ENCODE measurements at places on chromosomes 1 and 21.

GRCh38 chr1:226870401-226871279 lies at the start of gene PSEN2:
Gene PSEN2, plus strand, starts transcription at chr1:226870616. Its CDS starts 11,292 bp downstream, at chr1:226881908.
- peak; percentile 51 for DNase-seq

GRCh38 chr1:190244406-190244805 lies 233.3 kb downstream of the BRINP3 start:
- no peak for DNase-seq

GRCh38 chr1:145785547-145785946 lies 38.3 kb downstream of the RNF115 start:
- DNase-seq, result no peak

DNA sequence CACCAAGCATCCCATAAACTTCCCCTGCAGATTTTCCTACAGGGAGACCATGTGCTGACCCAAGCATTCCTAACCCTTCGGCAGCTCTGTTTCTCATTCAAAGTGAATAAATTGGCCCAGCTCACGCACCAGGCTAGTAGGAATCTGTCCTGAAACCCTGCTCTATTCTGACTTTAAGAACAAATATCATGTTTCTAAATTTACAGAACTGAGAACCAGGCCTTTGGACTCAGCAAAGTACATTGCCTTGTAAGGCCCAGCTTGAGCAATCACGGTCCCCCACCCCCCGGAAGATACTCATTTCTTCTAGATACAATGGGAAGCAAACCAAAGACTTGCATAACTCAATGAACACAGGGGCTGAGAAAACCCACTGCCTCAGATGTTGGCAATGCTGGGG lies 160.1 kb upstream of the NFIA start:
- no peak for DNase-seq

GRCh38 chr1:207173396-207173795 lies 69.4 kb downstream of the C4BPA start:
- DNase-seq, result no peak

DNA sequence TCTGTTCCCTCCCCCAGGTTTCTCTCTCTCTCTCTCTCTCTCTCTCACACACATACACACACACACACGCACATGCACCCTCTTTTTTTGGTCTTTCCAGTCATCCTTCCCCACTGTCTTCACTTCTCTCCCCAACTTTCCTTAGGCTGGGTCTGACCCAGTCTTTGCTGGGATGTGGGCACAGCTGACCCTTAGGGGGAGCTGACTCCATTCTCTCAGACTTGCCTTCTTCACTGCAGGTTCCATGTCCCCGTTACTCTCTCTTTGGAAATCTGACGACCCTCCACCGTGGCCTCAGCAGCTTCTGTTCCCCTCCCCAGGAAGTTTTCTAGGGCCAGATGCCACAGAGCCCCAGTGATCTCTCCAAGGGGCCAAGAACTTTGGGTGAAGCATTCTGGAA lies 2.1 kb downstream of the DISP3 start:
- no peak for DNase-seq

DNA sequence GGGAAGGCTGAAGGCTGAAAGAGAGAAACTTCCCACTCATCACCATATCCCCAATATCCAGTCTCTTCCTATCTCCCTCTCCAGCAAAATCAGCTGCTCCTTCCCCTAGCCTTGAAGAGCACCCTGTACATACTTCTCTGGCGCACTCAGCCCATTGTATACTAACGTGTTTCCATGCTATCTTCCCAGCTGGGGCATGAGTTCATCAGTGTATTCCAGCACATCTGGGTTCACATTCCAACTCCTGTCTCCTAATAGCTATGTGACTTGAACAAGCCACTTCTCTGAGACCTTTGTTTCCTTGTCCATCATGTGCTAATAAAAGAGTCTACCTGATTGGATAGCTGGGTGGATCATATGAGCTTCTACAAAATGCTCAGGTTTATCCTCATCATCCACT lies 51.1 kb upstream of the OLIG2 start:
- no peak for DNase-seq

DNA sequence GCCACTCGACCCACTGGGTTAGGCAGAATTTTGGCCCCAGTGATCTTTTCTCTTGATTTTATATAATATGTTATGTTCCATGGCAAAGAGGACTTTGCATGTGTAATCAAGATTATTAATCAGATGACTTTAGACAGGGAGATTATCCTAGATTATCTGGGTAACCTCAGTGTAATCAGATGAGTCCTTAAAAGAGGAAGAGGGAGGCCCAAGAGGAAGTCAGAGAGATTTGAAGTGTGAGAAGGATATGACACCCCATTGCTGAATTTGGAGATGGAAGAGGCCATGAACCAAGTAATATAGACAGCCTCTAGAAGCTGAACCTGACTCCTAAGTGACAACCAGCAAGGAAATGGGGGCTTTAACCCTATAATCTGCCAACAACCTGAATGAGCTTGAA lies 117.1 kb upstream of the CSF3R start:
- no peak for DNase-seq

DNA sequence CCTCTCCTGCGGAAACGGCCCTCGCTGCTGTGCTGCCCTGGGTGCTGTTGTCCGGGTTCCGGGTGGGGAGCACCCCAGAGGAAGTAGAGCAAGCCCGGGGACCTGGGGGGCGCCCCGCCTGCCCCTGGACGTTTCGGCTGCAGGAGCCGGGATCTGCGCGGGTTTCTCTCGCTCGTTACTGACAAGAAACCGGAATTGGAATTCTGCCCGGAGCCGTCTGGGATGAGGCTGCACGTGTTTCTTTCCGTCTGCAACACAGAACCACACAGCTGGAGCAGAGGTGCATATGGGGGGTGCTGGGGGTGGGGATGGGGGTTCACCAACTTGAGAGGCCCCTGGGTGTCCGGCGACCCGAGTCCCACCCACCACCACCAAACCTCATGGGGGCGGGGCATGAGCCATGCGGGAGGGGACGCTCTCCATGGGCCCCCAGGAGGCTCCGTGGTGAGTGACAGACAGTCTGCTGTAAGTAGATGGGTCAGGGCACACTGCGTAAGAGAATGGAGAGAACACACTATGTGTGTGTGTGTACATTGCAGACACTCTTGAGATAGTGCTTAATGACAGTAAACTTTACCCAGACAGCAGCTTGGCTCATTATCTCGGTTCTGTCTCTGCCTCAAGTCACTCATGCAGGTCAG lies 261.4 kb upstream of the C1orf174 start:
- DNase-seq, result no peak

DNA sequence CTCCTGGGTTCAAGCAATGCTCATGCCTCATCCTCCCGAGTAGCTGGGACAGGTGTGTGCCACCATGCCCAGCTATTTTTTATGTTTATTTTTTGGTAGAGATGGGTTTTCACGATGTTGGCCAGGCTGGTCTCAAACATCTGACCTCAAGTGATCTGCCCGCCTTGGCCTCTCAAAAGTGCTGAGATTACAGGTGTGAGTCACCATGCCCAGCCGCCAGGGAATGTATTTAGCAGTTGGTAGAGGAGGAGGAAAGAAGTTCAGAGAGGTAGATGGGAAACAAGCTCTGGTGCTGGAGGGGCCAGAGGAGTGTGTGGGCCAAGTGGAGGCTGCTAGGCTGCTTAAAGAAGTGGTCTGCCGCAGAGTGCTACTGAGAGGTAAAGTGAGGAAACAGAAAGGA lies 6.0 kb downstream of the DOP1B start:
- no peak for DNase-seq

- no peak for DNase-seq
Observed at GRCh38 chr1:204449678-204450280, 38.2 kb upstream of the PPP1R15B start.

DNA sequence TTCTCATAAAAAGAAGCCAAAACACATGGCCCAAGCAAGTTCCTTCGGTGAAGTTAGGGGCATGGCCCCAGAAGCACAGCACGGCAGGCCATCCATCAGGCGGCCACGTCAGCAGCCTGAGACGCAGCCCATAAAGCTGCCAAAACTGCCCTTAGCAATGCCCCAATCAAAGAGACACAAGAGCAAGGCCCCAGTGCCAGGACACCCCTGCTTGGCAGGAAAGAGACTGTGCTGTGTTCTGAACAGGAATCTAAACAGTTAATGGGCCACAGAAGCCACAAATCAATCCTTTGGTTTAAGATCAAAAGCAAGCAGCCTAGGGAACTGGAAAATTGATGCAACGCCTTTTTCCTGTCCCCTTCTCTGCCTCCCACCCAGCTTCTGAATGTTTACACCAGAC lies 497.0 kb upstream of the USP24 start:
- no peak for DNase-seq

DNA sequence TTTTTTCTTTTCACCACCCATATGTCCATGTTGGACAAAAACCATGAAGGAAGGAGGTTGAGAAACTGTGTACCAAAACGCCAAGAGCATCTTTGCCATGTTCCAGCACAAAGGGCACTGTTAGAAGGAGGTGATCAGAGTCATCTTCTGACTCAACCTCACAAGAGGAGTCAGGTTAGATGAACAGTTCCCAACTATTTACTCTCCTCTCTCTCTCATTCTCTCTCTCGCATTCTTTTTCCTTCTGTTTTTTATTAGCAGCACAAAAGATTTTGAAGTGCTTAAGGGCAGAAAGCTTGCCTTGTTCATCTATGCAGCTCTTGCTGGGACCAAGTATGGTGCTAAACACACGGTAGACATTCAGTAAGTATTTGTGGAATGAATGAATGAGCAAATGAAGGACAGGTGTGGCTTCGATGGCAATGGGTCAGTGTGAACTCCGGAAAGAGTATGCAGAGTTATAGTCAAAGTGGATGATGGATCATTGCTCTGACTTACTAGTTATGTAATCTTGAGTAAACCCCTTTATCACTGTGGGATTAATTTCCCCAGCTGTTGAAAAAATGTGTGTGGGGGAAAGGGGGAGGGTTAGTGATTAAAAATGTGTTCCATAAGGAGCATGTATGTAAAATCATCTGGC lies 33.9 kb downstream of the DDR2 start:
- DNase-seq, result no peak

DNA sequence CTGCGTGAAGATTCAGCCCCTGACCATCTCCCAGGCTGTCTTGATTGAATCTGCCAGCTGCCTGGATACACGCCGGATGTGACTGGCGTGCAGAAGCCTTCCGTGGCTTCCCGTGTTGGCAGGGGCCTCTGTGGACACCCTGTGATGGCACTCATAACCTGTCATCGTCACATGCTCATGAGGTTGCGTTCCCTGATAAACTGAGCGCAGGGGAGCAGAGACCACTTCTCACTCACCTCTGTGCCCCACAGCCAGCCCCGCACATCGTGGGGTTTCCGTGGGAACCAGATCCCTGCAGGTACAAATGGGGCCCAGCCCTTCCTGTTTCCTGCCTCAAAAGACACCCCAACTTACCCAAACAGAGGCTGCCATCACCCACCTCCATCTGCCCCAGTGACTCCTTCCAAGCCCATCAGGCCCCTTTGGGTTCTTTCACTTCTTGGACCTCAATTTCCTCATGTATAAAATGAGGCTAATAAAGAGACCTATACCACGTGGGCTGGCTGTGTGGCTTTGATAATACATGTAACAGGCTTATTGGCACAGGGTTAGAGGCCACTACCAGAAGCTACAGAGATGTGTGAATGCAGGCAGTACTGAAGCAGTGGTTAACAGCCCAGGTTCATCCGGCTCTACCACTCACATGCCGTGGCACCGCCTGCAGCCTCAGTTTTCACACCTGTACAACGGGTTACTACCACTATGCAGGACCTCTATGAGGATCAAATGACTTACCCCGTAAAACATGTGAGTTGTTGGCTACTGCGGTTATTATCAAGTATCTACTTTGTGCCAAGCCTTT lies 23.6 kb downstream of the HTR6 start:
- no peak for DNase-seq

- no peak for DNase-seq
Observed at GRCh38 chr1:3313576-3313950, 140.9 kb upstream of the ARHGEF16 start.

DNA sequence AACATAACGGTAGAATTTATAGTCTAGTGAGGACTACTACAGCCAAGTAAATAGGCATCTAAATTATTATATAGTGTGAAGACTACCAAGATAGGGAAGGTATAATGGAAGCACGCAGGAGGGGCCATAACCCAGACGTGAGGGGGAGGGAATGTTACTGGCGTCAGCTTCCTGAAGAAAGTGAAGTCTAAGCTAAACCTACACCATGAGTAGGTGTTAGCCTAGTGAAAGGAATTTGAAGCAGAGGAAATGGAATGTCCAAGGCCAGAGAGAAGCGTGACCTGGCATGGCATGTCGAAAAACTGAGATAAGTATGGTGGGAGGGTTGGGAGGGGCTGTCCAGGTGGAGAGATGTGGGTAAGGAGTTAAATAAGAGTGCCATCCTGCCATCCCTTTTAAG lies 140.5 kb downstream of the SLC44A5 start:
- no peak for DNase-seq

- no peak for DNase-seq
Observed at GRCh38 chr1:102897557-102897956, 210.8 kb downstream of the COL11A1 start.

GRCh38 chr1:110645821-110646735 lies 28.7 kb downstream of the KCNA3 start:
- no peak for DNase-seq

DNA sequence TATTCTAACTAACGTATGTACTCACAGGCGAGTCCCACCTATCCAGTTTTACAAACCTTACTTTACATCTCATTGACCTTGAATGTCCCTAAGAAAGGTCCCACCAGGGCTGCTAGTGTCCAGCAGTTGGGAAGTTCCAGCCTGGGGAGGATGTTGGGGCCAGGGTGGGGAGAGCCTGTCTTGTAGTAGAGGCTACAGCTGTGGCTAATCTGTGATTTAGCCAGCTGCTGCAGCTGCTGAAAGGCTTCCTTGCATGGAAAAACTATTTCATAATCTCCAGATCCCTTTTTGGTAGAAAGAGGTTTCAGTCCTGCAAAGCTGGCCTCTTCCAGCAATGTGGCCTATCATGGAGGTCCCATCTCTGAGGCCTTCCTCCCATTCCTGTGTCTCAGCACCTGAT lies 23.1 kb downstream of the TNN start:
- DNase-seq, result no peak

DNA sequence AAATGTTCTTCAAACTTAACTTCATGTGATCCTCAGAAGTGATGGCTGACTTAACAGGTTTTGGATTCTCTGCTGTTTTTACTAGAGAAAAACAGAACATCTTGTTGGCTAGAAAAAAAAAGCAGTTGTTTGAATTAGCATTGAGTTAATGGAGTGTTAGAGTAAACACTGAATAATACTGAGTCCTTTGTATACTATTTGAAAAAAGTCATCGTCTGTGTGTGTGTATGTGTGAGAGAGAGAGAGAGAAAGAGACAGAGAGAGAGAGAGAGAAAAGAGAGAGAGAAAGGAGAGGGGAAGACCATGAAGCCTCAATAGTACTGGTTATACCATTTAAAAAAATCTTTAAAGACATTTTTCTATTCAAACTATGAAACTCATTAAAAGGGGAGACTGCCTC lies 10.4 kb downstream of the ZNF697 start:
- no peak for DNase-seq

GRCh38 chr21:45747802-45748445 lies 104.4 kb downstream of the PCBP3 start:
- no peak for DNase-seq
